ENCODE measurements at places on chromosomes 12 and 14.
A peak's percentile ranks its signal among the peaks of the same experiment; 100 is the strongest.

- DNase-seq, result no peak
Measured at GRCh38 chr14:43166163-43166562, 1340.9 kb downstream of the FSCB start.

DNA sequence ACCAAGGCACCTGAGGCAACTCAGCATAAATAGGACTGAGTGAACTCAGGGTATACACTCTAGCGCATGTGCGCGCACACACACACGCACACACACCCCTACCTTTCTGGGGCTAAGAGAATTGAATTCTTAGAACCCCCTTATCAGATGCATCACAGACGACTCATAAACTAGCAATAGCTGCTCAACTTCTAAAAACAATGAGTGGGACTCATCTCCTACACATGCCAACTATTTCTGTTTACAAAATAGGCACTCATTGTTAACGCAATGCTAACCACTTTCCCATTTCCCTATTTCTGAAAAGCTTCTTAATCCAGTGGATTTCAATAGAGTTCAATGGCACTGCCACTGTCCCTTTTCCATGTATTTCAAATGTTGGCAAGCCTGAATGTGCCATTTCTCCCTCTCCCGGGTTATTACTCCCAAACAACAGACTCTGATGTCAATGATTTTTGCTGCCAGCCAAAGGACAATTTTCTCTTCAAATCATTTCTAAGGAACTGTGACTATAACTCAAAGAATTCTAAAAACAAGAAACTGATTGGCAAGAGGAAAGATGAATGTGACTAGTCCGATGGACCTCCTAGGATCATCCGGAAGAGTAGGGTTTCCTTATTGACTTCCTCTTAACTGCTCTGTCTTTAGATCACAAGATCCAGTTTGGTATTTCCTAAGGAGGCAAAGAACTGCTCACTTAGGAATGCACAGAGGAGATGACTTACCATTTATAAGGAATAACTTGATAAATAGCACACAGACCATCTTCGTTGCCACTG, 48.8 kb downstream of the SLC38A1 start:
- DNase-seq, result no peak

DNA sequence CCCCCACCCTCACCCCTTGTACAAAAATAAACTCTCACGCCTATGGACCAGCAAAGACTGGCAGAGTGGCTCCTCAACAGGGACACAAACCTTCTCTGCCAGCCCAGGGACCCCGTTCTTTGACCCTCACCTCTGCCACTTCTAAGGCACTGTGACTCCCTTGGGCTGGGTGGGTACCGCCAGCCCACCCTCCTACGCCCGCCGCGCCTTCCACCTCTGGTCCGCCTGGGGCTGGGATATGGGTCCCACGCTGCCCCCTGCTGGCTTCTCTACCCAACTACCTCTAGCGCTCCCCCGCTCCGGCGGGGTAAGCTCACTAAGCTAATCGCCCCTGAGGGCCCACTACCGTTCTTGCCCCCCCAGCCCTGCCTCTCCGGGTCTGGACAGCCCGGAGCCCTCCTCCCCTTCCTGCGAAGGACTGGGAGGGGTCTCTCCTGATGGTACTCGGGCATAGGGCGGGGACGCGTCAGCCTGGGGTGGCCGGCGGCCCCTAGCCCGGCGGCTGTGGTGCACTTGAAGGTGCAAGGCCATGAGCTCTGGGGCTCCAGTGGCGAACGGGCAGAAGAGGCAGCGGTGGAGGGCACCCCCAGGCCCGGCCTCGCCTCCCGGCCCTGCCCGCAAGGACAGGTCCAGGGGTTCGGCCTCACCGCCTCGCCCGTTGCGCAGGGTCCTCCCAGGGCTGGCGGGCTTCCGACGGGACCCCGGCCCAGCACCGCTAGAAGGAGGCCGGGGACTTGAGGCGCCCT, 8.1 kb downstream of the ZNF219 start:
- DNase-seq, result peak; percentile 69

GRCh38 chr12:80861641-80862378, 75.9 kb downstream of the LIN7A start:
- DNase-seq, result no peak

DNA sequence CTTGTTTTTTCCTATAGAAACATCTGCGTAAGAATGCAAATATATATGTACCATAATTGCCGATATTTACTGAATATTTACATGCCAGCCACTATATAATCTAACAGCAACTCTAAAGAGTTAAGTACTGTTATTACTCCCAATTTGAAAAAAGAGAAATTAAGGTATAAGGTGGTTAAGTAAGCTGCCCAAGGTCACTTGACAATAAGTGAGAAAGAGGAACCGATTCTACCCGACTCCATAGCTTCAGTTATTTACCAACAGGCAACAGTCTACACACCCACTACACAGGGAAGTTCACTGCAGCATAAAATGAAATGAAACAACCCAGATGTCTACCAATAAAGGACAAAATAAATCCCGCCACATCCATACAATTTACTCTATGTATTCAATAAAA, 1.1 kb downstream of the MIS18BP1 start:
- no peak for DNase-seq

DNA sequence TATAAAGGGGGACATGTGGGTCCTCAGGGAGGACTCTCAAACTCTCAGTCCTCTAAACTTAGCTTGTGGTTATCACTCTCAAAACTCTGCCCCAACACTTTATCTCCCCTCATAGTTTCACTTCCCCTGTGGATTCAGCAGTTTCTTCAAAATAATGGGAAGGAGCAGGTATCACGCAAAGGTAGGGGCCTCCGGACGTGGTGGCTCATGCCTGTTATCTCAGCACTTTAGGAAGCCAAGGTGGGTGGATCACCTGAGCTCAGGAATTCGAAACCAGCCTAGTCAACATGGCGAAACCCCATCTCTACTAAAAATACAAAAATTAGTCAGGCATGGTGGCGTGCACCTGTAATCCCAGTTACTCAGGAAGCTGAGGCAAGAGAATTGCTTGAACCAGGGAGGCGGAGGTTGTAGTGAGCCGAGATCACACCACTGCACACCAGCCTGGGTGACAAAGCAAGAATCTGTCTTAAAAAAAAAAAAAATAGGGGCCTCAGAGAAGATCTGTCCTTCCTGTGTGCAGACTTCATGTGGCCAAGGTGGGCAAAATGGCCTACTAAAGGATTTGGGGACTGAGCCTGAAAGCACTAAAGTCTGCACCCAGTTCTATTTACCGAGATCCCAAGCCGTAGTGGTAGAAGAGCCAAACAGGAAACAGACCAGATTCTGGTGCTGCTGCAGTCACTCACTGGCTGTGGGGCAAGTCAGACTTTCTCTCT, 6.4 kb downstream of the ITGB7 start:
- DNase-seq, result no peak

- no peak for DNase-seq
Measured at GRCh38 chr14:50808053-50808452, 22.9 kb downstream of the NIN start.

DNA sequence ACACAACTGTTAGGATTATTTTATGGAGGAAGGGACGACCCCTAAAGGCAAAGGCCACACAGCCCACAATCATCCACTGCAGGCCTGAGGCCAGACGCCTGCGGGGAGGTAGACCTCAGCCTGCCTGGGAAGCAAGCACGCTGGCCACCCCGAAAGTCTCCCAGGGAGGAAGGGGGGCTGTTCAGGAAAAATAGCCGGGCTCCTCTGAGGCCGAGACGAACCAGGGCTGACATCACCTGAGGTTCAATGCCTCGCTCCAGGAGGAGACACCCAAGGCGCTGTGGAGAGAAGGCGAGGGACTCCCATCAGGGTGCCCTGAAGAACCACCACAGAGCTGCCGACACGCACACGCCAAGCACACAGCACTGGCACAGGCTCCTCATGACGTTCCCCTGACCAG, 127.4 kb downstream of the PIWIL1 start:
- DNase-seq, result no peak

DNA sequence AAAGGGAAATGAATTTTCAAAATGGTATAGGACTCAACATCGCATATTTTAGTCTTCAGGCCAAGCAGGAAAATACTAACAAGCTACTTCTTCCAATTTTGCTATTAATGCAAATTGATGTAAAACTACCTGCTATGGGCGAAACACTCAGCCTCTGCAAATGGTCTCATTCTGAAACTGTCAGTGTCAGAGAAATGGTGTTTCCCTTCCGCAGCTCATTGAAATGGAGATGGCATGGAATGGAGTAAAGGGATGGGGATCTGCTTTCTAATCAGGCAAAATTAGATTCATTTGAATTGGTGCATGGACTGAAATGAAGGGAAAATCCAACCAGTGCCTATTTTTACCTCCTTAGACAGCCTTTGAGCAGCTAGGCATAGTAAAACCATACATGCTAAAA, 80.4 kb upstream of the EEA1 start:
- no peak for DNase-seq

- DNase-seq, result no peak
Measured at GRCh38 chr14:32507029-32507984, 178.2 kb downstream of the AKAP6 start.

DNA sequence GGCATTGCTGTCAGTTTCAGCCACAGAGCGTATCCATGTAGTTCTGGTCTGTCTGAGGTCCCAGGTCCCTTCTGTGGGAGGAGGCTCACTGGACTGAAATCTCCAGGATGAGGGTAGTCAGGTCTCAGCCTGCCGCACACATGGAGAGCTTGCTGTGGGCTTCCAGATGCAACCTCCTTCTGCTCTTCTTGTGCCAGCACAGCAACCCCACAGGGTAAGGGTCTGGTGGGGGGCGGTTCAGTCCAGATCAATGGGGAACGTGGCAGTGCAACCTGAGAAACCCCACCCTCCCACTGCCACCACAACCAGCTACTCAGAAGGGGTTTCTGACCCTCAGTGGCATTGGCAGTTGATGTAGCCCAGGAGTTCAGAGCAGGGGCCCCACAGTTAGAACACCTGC, 61.2 kb downstream of the BEGAIN start:
- DNase-seq, result no peak

- DNase-seq, result no peak
Measured at GRCh38 chr12:88428350-88428749, 151.9 kb downstream of the KITLG start.

- no peak for DNase-seq
Measured at GRCh38 chr12:102675672-102676071, 195.3 kb upstream of the IGF1 start.

DNA sequence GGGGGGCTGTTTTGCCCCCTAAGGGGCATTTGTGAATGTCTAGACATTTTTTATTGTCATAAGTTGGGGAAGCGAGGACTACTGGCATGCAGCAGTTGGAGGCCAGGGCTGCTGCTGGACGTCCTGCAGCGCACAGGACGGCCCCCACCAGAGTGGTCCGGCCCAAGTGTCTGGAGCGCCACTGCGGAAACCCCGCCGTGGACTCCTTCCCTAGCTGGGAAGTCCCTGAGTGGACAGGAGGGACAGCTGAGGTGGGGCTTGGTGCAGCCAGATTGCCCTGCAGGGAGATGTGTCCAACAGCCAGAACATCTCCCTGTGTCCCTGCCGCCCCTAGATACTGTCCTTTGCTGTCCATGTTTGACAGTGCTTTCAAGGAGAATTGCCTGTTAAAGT, 5.5 kb downstream of the CKB start:
- no peak for DNase-seq

DNA sequence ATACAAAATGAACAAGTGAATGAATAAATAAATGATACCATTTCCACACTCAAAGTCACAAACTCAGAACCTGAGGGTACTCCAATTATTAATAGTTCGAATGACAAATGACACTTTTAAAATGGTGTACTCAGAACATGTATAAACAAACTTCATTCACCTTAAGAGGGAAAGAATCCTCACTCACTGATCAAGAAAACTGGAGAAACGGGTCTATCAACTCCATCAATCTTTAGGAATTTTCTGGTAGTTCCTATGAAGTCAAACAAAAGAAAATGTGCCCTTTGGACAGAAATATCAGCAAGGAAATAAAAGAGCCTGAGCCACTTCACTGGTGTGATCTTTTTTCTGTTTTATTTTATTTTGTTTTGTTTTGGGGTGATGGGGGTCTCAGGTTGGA, 5.2 kb upstream of the NRDE2 start:
- DNase-seq, result no peak

DNA sequence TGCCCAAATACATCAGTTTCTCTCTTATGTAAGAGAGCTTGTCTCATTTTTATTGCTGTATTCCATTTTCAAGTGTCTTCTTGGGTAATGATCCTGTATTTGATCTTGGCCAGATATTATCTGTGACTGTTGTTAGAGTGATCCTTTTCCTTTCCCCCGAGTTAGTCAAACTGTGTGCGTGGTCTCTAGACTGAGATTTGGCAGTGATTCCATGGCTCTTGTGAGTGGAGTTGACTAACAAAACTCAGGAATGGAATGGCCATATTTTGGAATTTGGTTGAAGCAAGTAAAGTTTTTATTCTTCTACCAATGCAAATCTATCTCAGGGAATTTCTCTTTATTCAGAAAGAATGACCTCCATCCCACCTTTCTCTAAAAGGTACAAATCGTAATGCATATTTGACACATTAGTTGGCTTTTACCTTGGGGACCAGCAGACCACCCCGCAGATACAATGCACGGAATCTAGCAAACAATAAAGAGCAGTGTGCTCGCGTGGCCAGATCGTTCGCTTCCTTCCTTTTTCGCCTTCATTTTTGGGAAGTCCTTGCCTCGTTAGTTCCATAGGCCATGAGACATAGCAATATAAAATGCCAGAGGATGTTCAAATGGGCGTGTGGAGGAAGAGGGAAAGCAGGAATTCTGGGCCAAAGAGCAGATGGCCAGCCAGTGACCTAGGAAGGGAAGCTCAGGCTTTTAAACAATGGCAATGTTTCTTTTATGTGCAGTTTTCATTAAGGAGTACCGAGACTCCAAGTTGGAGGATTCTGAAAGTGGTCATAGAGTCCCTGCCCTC, 24.4 kb downstream of the ETV6 start:
- no peak for DNase-seq

- no peak for DNase-seq
Measured at GRCh38 chr14:70186900-70187451, 1.8 kb downstream of the SLC8A3 start.

- DNase-seq, result no peak
Measured at GRCh38 chr14:94019329-94019728, 6.8 kb upstream of the OTUB2 start.

- DNase-seq, result peak; percentile 57
Measured at GRCh38 chr14:75989134-75989533, 3.6 kb downstream of the IFT43 start.

DNA sequence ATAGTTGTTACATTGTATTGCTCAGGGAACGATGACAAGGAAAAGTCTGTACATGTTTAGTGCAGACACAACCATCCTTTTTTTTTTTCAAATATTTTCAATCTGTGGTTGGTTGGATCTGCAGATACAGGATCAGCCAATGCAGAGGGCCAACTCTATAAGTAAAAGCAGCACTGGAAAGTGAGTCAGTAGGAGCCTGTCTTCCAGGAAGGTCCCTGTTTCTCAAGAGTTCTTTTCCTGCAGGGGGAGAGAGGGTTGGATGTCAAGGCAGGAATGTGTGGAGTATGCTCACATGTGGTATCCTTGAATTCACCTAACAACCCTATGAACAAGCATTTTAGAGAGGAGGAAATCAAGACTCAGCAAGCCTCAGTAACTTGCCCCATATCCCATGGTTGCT, 409.1 kb downstream of the NPAS3 start:
- no peak for DNase-seq
